Stimulated activated CD4-positive, alpha-beta T cell treated with anti-CD3 and anti-CD28 coated beads, Interleukin-2, amount 100 ng/mL, for 24 hours (primary cell): ENCODE measurements at places on chromosomes 7 and 10.

- DNase-seq, result no peak
Observed at GRCh38 chr7:111083413-111083812, 7.5 kb upstream of the LRRN3 start.

DNA sequence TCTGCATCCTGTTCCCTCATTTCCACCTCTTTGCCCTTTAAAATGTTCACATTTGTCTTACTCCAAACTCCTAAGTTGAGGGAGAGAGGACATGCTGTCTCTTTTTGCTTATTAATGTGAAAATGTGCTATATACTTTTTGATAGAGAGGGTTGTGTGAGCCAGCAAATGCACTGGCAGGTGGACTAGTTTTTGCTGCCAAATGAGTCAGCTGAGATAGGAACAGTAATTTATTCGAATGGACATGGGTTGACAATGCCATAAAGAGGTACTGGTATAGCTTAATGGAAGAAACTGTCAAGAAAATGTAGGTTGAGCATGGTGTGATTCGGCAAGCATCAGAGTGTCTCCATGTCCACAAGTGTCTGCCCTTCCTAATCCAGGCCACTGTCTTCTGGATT lies 9.2 kb upstream of the TRUB1 start:
- no peak for DNase-seq

DNA sequence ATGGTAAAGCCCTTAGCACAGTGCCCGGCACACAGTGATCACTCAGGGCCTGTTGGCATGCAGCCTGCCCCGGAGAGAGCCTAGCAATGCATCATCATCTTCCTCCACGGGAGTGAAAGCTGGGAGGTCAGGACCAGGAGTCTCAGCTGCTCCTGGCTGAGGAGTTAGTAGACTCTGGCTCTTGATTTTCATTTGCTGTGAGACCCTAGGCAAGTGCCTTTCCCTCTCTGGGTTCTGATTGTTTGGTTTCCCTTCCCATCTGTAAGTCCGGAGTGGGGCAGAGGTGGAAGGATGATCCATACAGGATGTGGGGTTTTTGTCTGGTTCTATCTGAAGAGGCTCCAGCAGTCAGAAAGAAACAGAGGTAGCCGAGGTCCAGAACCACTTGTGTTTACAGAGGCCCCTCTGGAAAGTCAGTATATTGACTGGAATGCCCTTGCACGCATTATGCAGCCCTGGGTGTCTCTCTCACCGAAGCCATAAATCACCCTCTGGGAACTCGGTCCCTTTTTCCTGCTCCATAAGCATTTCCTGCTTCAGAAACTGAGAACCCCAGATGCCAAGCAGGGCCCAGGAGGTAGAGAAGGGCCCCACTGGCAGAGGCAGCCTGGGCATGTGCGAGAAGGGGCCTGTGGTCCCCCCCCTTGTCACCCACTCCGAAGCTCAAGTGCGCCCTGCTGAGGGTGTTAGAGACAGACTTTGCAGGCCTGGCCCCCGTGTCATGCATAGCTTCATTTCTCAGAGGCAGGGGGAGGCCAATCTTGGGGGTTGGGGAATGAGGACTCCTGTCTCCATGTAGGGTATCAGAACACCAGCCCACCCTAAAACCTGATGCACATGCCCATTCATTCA lies 8.5 kb downstream of the UNC5B start:
- no peak for DNase-seq

DNA sequence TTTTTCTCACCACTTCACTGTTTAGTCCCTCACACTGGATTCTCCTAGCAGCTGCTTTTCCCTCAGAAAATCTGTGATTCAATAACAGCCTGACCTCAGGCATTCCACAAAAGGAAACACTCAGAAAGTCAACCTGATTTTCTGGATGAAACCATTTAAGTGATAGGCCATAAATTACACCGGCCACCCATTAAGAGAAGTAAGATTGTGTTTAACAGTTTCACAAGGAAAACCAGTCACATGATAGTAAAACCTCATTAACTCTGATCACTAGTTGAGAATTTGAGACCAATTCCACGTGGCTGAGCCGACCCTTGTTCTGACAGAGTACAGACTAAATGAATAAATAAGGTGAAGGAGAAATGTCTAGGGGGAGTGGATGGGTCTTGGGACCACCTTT lies 7.7 kb downstream of the GRM8 start:
- DNase-seq, result no peak

- no peak for DNase-seq
Observed at GRCh38 chr7:112407261-112407660, 43.0 kb upstream of the IFRD1 start.

DNA sequence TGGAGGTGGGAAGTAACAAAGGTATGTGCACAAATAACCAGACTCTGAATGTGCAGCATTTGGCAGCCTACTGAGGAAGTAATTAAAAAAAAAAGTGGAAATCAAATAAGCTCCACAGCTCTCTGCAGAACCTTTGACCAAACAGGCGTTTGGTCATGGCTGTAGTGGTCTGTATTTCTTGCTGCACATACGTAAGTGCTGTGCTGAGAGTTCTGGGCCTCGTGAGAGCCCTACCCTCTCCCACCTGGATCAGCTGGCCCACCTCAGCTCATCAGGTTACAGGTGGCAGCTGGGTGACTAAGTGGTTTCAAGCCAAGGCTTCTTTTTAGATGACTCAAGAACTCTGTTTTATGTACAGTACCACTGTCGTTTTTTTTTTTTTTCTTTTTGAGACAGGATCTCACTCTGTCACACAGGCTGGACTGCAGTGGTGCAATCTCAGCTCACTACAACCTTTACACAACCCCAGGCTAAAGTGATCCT lies 178.2 kb upstream of the KLF6 start:
- DNase-seq, result no peak

DNA sequence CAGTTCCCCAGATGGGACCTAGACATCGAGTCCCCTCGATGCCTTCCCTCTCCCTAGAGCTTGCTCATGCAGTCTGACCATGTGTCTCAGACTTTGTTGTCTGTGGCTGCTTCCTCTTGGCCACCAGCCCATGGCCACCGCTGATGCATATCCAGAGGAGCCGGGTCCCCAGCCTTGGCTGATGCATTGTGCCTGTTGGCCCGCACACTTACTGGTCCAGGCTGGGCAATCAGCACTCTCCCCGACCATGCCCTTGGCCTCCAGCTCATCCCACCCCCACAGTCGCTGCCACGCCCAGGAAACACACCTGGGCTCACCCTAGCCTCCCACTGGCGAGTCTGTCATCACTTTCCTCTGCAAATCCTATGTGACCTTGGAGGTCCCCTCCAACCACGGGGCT lies 10.1 kb downstream of the NPC1L1 start:
- no peak for DNase-seq

- no peak for DNase-seq
Observed at GRCh38 chr7:12719981-12720865, 32.8 kb downstream of the ARL4A start.

GRCh38 chr10:560314-560992 lies 129.0 kb downstream of the DIP2C start:
- no peak for DNase-seq

- DNase-seq, result no peak
Observed at GRCh38 chr10:56135828-56136227, 225.2 kb downstream of the ZWINT start.

- DNase-seq, result no peak
Observed at GRCh38 chr10:35561715-35562114, 43.4 kb upstream of the GJD4 start.

DNA sequence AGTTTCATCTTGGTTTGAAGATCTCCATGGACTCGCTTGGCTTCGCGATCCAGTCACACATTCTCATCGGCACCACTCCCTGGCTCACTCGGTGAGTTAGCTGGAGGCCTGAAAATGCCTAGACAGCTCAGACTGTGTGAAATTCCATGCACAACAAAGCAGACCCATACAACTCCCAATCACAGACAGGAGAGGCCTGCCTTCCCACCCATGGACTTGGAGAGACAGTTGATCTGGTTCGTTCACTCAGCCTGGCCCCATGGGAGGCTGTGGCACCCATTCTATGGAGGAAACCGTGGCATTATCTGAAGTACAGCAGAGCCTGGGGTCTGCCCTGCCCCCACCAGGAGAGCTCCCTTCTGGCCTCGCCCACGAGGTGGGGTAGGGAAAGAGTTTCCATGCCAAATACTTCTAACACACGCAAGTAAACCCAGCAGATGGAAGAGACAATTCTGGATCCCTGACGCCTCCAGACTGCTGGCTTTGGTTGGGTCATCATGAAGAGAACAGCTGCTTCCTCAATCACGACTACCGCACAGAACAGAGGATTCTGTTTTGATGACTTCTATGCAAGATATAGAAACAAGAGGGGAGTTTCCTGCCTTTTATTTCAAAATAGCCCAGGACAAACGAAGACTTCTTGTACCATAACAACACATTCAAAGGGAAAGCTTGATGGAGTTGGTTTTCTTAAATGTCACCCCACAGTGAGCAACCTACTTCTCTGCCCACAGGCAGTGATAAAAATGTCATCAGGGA lies 15.9 kb downstream of the FAM53B start:
- no peak for DNase-seq

DNA sequence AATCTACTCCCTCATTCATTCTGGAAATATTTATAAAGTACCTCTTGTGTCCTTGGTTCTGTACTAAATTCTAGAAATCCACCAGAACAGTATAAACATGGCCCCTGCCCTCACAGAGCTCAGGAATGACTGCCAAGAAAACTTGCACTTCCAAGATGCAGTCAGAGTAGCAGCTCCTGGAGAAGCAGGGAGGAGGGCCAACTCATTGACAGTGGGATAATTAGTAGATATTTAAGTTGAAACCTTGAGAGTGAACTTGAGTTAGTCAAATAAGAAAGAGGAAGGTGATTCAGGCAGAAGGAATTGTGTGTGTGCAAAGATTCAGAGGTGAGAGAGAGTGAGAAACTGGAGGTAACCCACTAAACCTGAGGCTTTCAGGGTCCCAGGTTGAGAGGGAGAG lies 182.2 kb upstream of the INHBA start:
- DNase-seq, result no peak

- no peak for DNase-seq
Observed at GRCh38 chr10:22693860-22694259, 20.5 kb downstream of the PIP4K2A start.

- no peak for DNase-seq
Observed at GRCh38 chr7:44712012-44712411, 36.6 kb upstream of the ZMIZ2 start.

DNA sequence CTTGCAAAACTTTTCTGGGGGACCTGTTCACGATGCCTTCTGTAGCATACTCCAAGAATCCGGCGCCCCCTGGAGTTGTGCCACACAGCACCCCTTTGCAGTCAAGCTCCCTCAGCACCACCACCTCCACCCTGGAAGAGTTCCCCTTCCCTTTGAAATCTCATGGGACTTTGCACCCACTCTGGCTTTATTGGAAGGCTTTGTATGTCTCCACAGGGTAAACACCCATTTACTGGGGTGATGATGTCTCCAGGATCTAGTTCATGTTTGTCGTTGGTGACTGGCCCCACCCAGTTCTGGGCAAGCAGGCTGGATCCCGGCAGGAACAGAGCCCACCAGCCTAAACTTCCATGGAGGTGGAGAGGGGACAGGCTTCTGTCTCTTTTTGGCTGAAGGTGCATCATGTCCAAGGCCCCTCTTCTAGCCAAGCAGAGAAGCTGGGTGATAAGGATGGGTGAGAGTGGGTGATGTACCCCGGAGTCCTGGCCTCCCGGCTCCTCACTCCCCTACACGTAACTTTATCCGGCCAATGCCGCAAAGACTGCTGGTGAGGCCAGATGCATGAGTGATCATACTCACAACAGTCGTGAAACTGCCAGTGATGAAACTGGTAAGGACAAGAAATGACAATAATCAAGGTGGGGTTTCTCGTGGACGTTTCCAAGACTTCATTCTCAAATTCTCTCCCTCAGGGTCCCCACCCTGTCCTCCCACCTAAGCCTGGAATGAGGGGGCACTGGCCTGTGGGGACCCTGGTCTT lies 695 bp upstream of the CLDN4 start:
- DNase-seq, result no peak

- DNase-seq, result no peak
Observed at GRCh38 chr7:5232485-5232837, 42.4 kb downstream of the WIPI2 start.

- no peak for DNase-seq
Observed at GRCh38 chr7:51045319-51046102, 262.8 kb upstream of the GRB10 start.

GRCh38 chr7:119514326-119514725 lies 758.6 kb upstream of the KCND2 start:
- DNase-seq, result no peak

GRCh38 chr7:73742338-73742752 lies 3.7 kb upstream of the ABHD11 start:
- DNase-seq, result no peak

GRCh38 chr10:11395161-11395560 lies 216.3 kb downstream of the USP6NL start:
- no peak for DNase-seq

DNA sequence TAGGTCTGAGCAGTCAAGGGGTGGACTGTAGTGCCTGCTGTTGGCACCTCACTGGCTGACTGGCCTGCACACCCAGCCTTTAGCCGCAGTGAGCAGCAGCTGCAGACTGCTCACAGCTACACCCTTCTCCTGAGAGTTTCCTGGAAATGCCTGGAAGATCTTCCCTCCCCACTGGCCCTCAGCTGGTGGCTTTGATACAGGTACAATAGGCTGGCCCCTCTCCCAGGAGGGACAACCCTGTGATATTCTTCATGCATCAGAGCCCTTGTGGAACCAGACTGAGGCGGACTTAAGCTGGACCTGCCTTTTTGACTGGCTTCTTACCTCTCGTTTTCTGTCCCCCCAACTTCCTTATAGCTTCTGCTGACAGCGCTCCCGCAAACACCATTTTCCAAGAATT lies 6.4 kb downstream of the GCK start:
- no peak for DNase-seq

GRCh38 chr10:132442636-132443035 lies 45.6 kb downstream of the PWWP2B start:
- no peak for DNase-seq

GRCh38 chr10:44978570-44979280 lies at the start of gene DEPP1:
Gene DEPP1, minus strand, starts transcription at chr10:44978809. Its CDS starts 779 bp downstream, at chr10:44978030.
- DNase-seq, result no peak

DNA sequence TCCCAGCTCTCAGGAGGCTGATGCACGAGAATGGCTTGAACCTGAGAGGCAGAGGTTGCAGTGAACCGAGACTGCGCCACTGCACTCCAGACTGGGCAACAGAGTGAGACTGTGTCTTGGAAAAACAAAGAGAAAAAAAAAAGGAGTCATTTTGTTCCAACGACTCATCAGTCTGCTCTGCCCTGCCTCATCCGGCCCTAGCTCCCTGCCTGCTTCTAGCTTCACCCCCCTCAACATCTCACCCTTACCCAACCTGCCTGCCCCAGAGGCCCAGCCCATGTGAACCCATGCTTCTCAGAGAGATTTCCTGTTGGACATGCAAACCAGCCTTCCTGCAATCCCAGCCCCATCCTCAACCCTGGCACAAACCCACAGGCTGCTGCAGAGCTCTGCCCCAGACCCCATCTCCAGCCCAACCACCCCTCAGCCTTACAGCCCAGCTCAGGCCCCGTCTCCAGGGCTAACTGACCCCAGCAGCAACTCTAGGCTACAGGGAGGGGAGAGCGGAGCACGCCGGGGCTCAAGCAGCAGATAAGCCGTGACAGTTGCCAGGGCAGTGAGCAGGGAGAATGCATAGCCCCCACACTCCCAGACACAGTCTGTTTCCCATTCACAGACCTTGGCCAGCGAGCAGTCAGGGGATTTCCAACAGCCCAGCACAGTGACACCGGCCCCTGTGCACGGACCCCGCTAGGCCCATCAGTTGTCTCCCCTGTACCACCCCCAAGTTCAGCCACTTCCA lies 86.0 kb upstream of the KCTD7 start:
- DNase-seq, result no peak
